ENCODE measurements at places on chromosomes 11 and 22.

DNA sequence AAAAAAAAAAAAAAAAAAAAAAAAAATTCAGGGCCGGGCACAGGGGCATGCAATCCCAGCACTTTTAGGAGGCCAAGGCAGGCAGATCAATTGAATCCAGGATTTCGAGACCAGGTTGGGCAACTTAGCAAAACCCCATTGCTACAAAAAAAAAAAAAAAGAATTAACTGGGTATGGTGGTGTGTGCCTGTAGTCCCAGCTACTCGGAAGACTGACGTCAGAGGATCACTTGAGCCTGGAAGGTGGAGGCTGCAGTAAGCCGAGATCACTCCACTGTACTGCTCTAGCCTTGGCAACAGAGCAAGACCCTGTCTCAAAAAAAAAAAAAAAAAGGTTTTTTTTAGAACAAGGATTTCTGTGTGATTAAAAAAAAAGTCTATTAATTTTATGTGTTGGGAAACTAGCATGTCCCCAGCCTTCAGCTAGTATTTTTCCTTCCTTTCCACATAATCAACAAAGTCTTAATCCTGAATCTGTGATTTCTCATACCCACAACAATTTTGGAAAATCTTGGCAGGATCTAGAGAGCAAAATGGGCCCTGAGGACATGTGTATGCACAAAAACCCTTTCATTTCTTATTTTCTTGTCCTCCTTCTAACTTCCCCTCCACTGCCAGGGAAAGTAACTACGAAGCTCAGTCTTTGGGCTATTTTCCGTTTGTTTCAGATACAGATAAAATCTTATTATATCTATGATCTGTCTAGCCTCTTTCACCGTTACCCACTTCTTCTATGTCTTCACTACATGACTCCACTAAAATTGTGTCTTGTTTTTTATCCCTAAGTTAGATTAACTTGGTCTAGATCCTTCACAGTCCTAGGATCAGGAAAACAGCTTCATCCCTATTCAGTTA, 5.7 kb upstream of the AMBRA1 start:
- DNase-seq = no peak

DNA sequence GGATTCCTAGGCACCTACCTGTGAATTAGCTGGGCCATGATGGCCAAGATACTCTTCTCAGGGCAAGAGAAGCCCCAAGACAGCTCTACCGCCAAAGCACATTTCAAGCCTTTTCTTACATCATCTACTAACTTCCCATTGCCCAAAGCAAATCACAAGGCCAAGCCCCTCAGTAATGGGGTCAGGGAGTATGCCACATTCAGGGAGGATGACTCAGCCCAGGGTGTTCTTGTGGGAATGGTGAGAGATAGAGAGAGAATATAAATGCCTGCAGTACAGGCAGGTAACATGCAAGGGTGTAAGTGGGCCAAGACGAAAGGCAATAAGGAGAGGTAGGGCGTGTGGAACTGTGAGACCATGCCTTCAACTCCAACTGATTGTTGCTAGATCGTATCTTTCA, 162.5 kb upstream of the ISX start:
- DNase-seq = no peak

DNA sequence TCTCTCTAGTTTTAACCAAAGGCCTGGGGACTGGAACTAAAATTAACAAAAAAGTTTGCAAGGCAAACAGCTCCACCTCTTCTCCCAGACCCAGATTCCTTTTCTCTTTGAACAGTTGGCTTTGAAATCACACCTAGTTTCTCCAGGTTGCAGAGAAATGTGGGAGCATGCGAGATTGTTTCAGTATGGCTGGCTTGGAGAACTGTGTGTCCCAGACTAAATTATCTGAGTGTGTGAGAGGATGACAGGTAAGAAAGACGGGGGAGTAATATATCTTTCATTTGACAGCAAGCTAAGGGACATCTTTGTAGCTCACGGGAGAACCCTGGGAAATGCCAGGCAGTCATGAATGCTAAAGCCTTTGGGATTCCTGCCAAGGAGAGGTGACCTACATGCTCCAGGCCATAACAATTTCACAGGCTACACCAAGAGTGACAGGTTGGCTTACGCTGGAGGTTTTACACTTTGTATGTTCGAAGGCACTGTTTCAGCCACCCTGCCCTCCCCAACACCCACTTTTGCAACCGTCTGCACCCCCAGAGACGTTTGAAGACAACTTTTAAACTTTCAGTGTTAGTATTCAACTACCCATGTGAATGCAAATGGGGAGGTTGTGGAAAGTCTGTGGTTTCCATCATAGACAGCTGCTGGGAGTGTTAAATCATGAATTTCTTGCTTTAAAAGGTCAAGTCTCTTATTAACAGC, 109.3 kb upstream of the SNX19 start:
- no peak for DNase-seq

GRCh38 chr22:35430897-35431322, 31.0 kb downstream of the MCM5 start:
- peak; percentile 96 for DNase-seq

Data from esophagus muscularis mucosa (tissue), 4 donors.